ENCODE measurements at places on chromosomes 6 and 20.

GRCh38 chr6:45843848-45844521 lies 171.7 kb downstream of the CLIC5 start:
- no peak for DNase-seq

DNA sequence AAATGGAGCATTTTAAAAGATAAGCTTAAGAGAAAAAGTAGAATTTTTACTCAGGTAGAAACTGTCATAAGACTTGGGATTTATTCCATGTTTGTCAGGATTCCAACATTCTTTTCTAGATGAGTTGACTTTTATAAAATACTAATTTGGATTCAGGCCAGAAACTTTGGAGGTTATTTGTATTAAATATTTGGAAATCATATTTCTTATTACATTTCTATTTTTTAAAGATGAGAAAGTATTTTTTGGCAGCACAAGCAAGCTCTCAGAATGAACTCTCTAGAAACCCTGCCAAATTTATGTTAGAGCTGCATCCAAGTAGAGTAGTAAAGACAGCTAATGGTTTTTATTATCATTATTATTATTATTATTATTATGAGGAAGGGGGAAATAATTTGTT lies 1014.9 kb upstream of the GJE1 start:
- DNase-seq = no peak

DNA sequence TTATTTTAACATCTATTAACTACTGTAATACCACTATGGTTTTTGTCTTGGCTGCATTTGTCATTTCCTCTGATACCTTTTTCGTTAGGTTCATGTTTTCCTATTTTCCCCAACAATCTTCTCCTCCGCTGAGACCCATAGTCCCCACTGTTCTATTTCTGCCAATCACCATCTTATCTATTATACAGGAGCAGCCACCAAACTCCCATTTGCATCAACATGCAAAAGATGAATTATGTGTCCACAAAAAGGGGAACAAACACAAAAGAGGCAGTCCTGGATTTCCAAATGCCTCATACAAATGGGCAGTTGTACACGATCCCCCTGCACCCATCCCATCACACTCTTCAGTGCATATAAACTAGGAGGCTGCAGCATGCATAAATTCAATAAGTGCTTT lies 121.7 kb upstream of the MYLIP start:
- DNase-seq = no peak

- no peak for DNase-seq
These were observed 289.3 kb downstream of the FARS2 start for GRCh38 chr6:5550631-5551030.

- no peak for DNase-seq
These were observed 47.2 kb downstream of the FOXA2 start for GRCh38 chr20:22536956-22537756.

DNA sequence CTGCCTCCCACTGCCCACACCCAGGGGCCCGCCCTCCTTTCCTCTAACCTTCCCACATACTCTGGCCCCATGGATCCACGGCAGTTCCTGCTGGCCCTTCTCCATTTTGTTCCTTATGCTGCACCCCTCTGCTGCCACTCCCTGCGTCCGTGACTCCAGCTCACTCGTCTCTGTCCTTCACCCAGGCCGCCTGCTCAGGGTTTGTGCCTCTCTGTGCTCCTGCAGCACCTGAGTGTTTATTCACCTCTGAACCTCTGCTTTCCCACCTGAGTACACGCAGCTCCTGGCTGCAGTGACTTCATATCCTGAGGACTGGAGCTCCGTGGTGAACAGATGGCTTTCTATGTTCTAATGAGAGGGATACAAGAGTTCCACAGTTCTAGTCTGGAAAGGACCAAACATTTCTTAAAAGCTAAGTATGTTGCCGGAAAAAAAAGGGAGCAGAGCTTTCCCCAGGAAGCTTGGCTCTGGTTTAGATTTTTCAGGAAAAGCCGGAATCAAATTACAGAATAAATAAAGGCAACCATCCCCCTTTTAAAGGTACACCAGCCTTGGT lies 1.5 kb upstream of the GNRH2 start:
- DNase-seq = no peak

All from activated CD4-positive, alpha-beta T cell treated with anti-CD3 and anti-CD28 coated beads for 4 hours (primary cell).